ENCODE measurements at places on chromosomes 1 and 21. TPM values are rescaled to one million over a fixed set of nuclear protein-coding genes. Genes with fewer than 3 reads are reported as not detected.

CACNA1S gene
- total RNA-seq = 0.07 TPM

TMEM269 gene
- 0.73 TPM for total RNA-seq

FCGR2B gene
- total RNA-seq = 0.11 TPM

CD101 gene
- total RNA-seq = 1.3 TPM
